ENCODE measurements at places on chromosomes 1 and 21.
A peak's percentile ranks its signal among the peaks of the same experiment; 100 is the strongest.

DNA sequence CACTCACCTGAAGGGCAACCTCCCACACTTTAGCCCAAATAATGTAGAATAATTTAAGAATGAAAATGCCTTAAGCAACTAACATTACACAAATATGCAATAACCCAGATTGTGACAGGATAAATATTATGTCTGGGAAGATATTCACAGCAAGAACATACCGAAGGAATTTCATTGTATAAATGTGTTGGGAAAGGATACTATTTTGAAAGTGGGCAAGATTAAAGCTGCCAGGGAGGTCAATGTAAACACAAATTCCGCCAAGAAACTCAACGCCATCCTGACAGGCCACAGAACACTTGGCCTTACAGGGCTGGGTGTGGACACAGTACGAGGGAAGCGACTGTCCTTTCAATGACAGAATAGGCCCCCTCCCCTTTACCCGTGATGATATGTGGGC is 173.3 kb downstream of the RUNX1 start:
- DNase-seq = no peak

- no peak for DNase-seq
Observed at GRCh38 chr1:161085165-161085564, 4.2 kb downstream of the NECTIN4 start.

- no peak for DNase-seq
Observed at GRCh38 chr1:2632561-2633361, at the start of gene MMEL1. Gene MMEL1 (minus strand): TSS chr1:2633016. CDS start chr1:2629484, 3,532 bp downstream.

DNA sequence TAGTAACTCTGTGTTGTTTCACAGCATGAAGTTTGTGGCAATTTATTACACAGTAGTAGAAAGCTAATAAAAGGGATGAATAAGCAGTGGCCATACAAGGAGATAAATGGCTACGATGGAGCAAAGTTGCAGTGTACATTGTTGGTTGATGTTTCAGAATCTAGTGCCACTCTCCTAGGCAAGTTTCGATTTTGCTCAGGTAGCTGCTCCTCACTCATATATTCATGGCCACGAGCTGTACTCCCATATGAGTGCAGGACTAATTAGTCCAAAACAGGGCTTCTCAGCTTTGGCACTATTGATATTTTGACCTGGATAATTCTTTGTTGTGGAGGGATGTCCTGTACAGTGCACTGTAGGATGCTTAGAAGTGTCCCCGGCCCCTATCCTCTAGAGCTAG is 30.0 kb upstream of the ATP1A1 start:
- DNase-seq = no peak

- DNase-seq = no peak
Observed at GRCh38 chr1:22223176-22223575, 80.3 kb upstream of the WNT4 start.

- no peak for DNase-seq
Observed at GRCh38 chr1:70315782-70316181, 38.7 kb downstream of the ANKRD13C start.

GRCh38 chr1:59673573-59674450 is 140.9 kb upstream of the HOOK1 start:
- DNase-seq = no peak

- peak; percentile 66 for DNase-seq
Observed at GRCh38 chr1:17419626-17420328, 19.7 kb downstream of the RCC2 start.

DNA sequence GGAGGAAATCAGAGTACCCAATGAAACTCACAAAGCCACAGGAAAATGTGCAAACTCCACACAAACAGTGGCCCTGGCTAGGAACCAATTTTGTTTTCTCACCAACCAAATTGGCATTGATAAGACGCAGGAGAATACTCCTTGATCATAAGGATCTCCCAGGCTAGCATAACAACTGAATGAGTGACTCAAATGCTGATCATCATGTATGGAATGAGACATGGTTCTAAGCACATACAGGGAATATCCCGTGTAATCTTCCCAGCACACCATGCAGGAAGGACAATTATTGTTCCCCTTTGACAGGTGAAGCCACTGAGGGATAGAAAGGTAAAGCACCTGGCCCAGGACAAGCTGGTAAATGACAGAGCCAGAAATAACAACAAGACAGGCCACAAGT is 180.0 kb upstream of the DUSP10 start:
- no peak for DNase-seq

DNA sequence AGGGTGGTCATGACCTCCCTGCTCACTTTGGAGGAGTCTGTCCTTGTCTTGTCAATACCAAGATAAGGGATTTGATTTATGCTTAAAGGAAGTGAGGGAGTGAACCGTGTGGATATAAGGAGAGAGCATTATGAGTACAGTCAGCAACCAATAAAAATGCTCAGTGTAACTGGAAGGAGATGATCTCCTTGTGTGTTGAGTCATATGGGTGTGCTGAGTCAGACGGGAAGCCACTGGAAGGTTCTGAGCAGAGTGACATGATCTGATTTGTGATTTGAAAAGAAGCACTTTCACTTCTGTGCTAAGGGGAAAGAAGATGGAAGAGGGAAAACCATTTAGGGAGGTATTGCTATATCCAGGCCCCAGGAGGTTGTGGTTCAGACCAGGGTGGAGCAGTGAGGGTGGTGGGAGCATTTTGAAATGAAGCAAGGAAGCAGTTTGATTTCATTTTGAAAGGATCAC is 2.5 kb upstream of the BCL10 start:
- DNase-seq = peak; percentile 39

DNA sequence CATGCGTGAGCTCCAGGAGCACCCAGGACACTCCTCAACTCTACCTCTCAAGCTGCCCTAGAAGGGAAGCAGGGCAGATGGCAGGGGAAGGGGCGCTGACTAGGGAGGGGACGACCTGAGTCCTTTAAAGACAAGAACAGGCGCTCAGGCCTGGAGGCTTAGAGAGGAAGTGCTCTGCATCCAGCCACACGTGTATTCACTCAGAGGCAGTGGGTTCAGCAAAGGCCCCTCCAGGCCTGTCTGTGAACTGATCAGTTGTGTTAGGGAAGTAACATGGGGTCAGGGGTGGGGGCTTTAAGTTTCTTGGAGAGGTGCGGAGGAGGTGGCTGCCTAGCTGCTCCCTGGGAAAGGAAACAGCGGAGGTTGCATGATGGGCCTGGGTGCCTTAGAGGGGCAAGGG is 37.1 kb upstream of the ARF1 start:
- no peak for DNase-seq

GRCh38 chr21:37536616-37537278 is 170.2 kb downstream of the DYRK1A start:
- no peak for DNase-seq

GRCh38 chr1:28895896-28896608 is 18.3 kb upstream of the EPB41 start:
- DNase-seq = no peak

GRCh38 chr1:225422031-225422605 is 5.7 kb downstream of the LBR start:
- no peak for DNase-seq

- no peak for DNase-seq
Observed at GRCh38 chr1:115186711-115187265, 97.5 kb upstream of the TSPAN2 start.

DNA sequence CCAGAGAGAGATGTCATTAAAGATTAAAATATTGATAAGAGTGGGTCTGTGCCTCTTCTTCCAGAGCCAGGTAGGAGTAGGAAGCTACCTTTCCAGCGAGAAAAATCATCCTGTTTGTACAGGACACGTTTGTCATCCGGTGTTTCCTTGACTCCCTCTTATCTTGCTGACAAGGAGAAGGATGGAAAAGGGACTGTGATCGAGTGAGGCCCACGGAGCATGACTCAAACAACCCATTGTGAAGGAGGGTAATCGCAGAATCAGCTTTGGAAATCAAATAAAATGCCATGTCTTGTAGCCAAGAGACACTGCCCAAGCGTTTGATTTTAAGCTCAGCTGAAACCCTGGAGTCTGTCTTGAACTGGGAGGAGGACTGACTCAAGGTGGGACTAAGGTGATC is 97.7 kb downstream of the IGSF21 start:
- no peak for DNase-seq

DNA sequence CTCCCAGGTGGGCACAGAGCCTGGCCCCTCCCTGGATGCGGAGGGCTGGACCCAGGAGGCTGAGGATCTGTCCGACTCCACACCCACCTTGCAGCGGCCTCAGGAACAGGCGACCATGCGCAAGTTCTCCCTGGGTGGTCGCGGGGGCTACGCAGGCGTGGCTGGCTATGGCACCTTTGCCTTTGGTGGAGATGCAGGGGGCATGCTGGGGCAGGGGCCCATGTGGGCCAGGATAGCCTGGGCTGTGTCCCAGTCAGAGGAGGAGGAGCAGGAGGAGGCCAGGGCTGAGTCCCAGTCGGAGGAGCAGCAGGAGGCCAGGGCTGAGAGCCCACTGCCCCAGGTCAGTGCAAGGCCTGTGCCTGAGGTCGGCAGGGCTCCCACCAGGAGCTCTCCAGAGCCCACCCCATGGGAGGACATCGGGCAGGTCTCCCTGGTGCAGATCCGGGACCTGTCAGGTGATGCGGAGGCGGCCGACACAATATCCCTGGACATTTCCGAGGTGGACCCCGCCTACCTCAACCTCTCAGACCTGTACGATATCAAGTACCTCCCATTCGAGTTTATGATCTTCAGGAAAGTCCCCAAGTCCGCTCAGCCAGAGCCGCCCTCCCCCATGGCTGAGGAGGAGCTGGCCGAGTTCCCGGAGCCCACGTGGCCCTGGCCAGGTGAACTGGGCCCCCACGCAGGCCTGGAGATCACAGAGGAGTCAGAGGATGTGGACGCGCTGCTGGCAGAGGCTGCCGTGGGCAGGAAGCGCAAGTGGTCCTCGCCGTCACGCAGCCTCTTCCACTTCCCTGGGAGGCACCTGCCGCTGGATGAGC is 34.2 kb downstream of the TRIM11 start:
- DNase-seq = no peak

- no peak for DNase-seq
Observed at GRCh38 chr21:29511096-29511495, 212.4 kb downstream of the BACH1 start.

DNA sequence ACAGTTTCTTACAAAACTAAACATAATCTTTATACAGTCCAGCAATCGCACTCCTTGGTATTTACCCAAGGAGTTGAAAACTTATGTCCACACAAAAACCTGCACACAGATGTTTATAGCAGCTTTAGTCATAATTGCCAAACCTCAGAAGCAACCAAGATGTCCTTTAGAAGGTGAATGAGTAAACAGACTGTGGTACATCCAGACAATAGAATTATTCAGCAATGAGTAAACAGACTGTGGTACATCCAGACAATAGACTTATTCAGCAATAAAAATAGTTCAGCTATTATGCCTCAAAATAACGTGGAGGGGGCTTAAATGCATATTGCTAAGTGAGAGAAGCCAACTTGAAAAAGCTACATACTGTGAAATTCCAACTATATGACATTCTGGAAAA is 87.0 kb upstream of the GALNT2 start:
- DNase-seq = no peak

DNA sequence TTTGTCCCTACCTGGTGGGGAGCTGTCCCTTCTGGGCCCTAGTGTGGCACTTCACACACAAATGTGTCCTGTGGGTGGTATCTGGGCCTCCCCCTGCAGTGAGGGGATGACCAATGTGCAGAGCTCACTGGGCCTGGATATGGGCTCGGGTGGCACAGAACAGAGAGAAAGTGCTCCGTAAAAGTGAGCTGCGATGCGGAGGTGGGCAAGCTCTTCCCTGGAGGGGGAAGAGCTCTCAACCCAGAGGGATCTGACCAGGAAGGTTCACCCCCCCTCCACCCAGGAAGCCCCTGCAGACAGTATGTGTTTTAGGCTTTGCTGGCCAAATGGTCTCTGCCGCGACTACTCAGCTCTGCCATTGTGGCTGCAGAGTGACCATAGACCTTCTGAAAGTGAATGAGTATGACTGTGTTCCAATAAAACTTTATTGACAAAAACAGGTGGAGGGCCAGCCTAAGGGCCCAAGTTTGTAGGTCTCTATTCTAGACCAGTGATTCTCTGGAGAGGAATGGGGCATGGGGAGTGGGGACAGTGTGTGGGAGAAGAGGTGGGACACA is 8.6 kb upstream of the ITGB2 start:
- no peak for DNase-seq

- DNase-seq = no peak
Observed at GRCh38 chr21:36909901-36910561, 56.4 kb downstream of the HLCS start.

Data from stimulated activated CD4-positive, alpha-beta T cell treated with anti-CD3 and anti-CD28 coated beads, Interleukin-1b, Interleukin-23, amount 100 ng/mL, for 4 hours (primary cell).